ENCODE measurements at places on chromosomes 11 and 22.

GRCh38 chr11:75668451-75669297 is at the start of gene MAP6:
TSS of gene MAP6 (minus strand) at chr11:75669038. CDS start at chr11:75668369, 669 bp downstream.
- peak; percentile 22 for DNase-seq

DNA sequence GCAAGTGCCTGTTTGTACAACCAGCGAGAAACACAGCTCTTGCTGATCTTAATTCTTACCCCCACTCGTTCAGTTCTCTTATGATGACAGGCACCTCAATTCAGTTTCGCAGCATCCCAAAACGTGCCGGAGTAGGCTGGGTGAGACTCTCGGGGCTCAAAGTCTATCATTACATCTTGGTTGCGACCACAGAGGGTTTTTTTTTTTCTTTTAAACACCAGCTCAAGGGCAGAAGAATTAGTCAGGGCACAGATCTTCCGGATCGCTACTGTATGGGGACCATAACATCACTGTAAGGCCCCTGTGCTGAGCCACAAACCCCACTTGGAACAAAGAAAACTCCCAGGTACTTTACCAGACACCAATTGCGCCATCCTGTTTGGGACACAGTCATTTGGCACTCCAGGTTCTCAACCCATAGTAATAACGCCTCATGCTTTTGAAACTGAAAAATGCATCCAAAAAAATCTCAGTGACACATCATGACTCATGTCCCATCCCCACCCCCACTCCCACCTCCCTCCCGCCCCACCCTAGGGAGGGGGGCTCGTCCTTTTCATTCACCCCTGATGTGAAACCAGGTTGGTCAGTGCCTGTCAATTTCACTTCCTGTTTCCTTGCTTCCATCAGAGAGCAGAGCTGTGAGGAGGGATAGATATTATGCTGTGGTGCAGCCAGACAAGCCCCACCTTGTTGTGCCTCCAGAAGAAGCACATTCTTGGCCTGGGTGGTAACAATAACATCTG is 41.0 kb upstream of the CD5 start:
- peak; percentile 80 for DNase-seq

GRCh38 chr11:119754656-119755355 is 25.8 kb upstream of the NECTIN1 start:
- no peak for DNase-seq

- no peak for DNase-seq
Observed at GRCh38 chr22:30277547-30278344, 11.1 kb upstream of the OSM start.

DNA sequence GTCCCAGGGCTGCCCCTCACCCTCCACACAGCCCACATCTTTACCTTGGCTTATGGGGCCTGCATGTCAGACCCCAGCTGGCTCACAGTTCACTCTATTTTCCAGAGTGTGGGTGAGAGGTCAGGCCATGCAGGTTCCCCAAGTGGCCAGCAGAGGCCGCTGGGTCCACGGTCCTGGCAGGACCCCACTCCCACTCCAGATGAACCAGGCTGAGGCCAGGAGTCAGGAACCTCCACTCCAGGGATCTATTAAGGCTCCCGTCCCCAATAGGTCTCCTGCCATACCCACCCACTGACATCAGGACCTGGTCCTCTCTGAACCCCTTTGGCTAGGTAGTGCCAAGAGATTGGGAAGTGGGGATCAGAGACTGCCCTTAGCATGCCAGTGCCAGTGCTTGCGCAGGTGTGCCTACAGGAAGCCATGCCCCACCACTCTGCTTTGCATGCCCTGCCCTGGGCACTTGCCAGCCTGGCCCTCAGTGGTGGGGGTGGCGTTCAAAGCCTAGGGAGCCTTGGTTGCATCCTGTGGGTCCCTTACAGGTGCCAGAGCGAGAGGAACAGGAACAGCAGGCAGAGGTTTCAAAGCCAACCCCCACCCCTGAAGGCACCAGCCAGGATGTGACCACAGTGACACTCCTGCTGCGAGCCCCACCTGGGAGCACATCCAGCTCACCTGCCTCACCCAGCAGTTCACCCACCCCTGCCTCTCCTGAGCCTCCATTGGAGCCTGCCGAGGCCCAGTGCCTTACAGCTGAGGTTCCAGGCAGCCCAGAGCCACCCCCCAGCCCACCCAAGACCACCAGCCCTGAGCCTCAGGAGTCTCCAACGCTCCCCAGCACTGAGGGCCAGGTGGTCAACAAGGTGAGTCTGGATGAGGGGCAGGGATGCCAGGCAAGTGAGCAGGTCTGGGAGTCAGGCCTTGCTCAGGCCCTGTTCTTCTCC is 8.3 kb downstream of the SMTN start:
- peak; percentile 32 for DNase-seq

Data from stimulated activated CD4-positive, alpha-beta T cell treated with anti-CD3 and anti-CD28 coated beads, Interleukin-4, amount 100 ng/mL, for 1 hour (primary cell).